Natural killer cell treated with Interleukin-12 subunit alpha and Interleukin-12 subunit beta and Interleukin-15 and Interleukin-18, amount 100 ng/mL, for 72 hours (primary cell): ENCODE measurements at places on chromosomes 2 and 18.

- no peak overlapping the region for H3K27ac ChIP-seq
- no peaks in the 10 kb centered on the region for H3K36me3 ChIP-seq
- H3K27me3 ChIP-seq: peaks cover 42% of the 10 kb centered on the region
- DNase-seq: no peak
Observed at GRCh38 chr2:170255971-170256370, 78.0 kb downstream of the MYO3B start.

DNA sequence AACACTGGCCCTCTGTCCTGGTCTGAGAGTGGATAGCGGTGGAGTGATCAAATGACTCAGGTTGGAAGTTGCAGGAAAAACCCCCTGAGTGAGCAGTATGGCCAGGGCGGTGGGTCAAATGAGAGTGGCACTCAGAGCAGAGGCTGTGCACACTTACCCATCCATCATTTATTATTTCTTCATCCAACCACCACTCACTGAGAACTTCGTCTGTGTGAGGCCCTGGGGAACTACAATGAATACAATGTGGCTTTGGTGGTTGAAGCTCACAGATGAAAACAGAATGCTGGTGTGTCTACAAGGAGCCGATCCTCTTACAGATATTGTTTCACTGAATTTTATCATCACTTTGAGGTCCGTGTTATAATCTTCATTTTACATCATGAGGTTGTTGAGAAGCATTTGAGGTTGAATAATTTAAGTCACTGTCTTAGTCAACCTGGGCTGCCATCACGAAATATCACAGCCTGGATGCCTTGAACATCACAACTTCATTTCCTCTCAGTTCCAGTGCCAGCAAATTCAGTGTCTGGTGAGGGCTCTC is 73.4 kb upstream of the ID2 start:
- peaks cover 29% of the 10 kb centered on the region for H3K4me1 ChIP-seq
- DNase-seq: no peak
- peak overlapping the region; percentile 53 for H3K4me3 ChIP-seq
- peak overlapping the region; percentile 75 for H3K27ac ChIP-seq
- no peaks in the 10 kb centered on the region for H3K27me3 ChIP-seq

DNA sequence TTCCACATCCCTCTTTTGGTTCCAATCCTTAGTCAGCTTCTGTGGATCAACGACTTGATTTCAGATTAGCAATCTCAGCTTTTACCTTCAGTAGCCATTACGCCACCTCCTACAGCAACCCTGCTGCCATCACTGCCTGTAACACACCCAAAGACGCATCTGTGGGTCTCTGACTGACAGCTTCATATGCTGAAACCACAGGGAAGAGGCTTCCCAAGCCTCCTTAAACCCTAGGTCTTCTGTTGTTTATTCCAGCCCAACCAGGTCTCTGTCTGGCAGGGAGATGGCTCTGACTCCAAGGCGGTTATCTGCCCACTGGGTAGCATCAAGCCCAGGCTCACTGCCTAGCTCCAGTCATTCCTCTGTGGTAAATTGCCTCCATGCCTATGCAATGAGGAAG is 28.6 kb upstream of the TRIB2 start:
- no peak overlapping the region for H3K27ac ChIP-seq
- DNase-seq: no peak
- H3K4me3 ChIP-seq: no peak overlapping the region
- peaks cover 12% of the 10 kb centered on the region for H3K27me3 ChIP-seq
- no peaks in the 10 kb centered on the region for H3K4me1 ChIP-seq

- H3K4me3 ChIP-seq: no peak overlapping the region
- peaks cover 6% of the 10 kb centered on the region for H3K36me3 ChIP-seq
- H3K4me1 ChIP-seq: peaks cover 6% of the 10 kb centered on the region
- no peak for DNase-seq
Observed at GRCh38 chr2:36059691-36060090, 295.9 kb upstream of the CRIM1 start.

GRCh38 chr2:16102976-16103380 is 162.6 kb downstream of the MYCN start:
- no peak overlapping the region for H3K4me3 ChIP-seq
- no peaks in the 10 kb centered on the region for H3K36me3 ChIP-seq
- DNase-seq: no peak
- H3K27me3 ChIP-seq: no peaks in the 10 kb centered on the region

- no peak overlapping the region for H3K27ac ChIP-seq
- H3K27me3 ChIP-seq: peaks cover 10% of the 10 kb centered on the region
- peaks cover 5% of the 10 kb centered on the region for H3K36me3 ChIP-seq
Observed at GRCh38 chr2:133265432-133265949, 302.8 kb downstream of the NCKAP5 start.

DNA sequence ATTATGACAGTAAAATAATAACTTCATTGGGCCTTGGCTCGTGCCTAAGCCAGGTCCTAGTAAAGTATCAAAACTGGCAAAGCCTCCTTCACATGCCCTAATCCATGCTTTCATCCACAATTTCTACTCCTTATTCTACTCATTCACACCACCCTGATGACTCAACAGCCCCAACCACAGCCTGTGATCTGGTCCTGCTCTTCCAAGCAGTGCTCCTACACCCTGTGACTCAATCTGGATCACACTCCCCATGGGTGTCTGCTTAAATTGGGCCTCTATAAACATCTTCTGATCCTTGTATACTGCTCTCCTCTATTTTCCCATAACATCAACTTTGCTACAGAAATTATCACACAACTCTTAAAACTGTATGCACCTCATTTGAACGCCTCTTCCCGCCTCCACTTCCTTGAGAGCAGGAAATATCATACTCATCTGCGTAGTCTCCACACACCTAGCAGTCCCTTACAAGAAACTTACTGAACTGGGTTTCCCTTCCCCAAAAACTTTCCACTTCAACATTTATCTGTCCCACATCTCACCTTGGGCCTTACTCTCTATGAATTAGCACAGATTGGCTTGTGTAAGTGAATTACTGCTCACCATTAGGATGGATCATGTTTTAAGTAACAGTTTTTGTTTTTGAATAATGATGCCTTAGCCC is 15.9 kb downstream of the GTF3C3 start:
- H3K27me3 ChIP-seq: no peaks in the 10 kb centered on the region
- no peak for DNase-seq
- H3K4me3 ChIP-seq: peak overlapping the region; percentile 28
- peak overlapping the region; percentile 47 for H3K27ac ChIP-seq

DNA sequence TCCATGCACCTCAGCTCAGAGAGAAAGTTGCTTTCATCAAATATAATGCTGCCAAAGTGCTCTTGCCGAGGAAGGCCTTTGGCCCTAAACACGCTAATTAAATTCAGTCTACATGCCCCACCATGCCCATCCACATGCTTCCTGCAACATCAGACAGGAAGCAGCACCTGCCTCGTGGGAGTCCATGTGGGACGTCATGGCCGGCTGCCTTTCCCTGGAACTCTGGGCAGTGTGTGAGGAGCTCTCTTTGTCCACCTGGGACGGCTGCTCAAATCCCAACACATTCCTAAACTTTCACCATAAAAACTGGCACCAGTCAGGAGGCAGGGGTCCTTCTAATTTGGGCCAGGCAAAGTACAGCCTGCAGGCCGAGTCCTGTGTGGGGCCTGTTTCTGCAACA is 23.1 kb downstream of the FAM178B start:
- no peaks in the 10 kb centered on the region for H3K36me3 ChIP-seq
- no peaks in the 10 kb centered on the region for H3K27me3 ChIP-seq
- peaks cover 14% of the 10 kb centered on the region for H3K4me1 ChIP-seq
- no peak overlapping the region for H3K27ac ChIP-seq
- peak overlapping the region; percentile 47 for H3K4me3 ChIP-seq
- DNase-seq: no peak

DNA sequence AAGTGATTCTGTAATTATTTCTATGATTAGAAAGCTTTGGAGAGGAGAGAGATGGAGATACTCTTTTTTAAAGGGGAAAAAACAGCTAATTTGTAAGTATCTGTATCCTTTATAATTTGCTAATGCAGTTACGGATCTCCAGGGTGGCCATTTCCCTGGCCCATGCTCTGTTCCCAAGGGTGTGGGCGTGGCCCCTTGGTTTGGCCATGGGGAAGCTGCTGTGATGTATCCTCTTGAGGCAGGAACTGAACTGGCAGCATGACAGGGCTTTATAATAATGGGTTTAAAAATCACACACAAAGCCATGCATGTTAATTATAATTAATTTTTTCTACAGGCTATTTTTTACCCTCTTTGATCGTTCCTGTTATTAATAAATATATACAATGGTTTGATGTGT is 27.0 kb downstream of the TRAPPC12 start:
- H3K4me1 ChIP-seq: peaks cover 15% of the 10 kb centered on the region
- no peak for DNase-seq
- H3K27me3 ChIP-seq: no peaks in the 10 kb centered on the region
- peaks cover 4% of the 10 kb centered on the region for H3K36me3 ChIP-seq

DNA sequence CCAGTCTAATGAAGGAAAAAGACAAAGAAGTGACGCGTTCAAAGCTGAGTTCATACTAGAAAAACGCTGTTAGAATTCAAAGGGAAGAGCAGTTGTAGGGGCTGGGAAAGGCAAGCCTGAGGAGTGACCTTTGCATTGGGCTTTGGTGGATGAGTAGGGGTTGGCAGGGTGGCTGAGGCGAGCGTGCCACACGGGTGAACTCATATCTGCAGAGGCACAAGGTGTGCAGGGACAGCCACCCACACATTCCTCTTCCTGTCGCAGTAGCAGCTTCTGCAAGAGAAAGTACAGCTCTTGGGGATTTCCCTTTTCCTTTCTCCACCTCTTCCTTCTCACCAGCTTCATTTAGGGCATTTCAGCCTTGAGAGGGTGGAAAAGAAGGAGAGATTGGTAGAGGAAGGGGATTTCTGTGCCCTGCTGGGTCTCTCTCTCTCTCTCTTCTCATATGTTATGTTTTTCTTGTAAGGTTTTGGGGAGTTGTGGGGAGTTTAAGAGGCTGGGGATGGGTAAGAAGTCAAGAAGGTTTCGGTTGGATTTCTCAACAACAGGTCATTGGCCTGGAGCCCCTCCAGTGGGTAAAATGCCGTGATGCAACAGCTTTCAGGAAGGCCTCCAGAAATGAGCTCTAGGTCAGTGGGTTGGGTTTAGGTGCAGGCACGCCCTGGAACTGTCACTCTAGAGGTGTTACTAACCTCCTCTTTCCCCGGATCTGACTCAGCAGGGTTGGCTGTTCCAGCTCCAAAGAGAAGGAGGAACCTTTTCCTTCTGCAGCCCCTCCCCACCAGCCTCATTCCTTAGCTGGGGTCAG is 40.1 kb downstream of the ODC1 start:
- no peaks in the 10 kb centered on the region for H3K36me3 ChIP-seq
- DNase-seq: peak; percentile 83
- H3K27ac ChIP-seq: peak overlapping the region; percentile 58
- peaks cover 37% of the 10 kb centered on the region for H3K4me1 ChIP-seq
- peak overlapping the region; percentile 78 for H3K4me3 ChIP-seq

DNA sequence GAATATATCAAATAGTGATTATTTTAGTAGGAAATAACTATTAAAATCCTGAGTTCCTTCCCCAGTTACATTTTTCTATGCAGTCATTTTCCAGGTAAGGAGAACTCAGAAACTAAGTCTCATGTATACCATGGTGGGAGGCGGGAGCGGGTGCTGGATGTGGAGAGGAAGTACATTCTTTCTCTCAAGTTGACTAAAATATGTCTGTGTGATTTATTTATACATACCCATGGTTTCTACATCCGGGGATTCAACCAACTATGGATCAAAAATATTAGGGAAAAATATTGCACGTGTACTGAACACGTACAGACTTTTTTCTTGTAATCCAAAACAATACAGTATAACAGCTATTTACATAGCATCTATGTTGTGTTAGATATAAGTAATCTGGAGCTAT is 6.8 kb downstream of the ZCCHC2 start:
- H3K27ac ChIP-seq: no peak overlapping the region
- H3K27me3 ChIP-seq: no peaks in the 10 kb centered on the region
- DNase-seq: no peak
- peaks cover 22% of the 10 kb centered on the region for H3K36me3 ChIP-seq
- H3K4me3 ChIP-seq: no peak overlapping the region

- no peak for DNase-seq
- H3K27ac ChIP-seq: no peak overlapping the region
- no peaks in the 10 kb centered on the region for H3K27me3 ChIP-seq
Observed at GRCh38 chr2:156935616-156936015, 321.9 kb upstream of the GALNT5 start.

- peak overlapping the region; percentile 63 for H3K4me3 ChIP-seq
- no peak overlapping the region for H3K27ac ChIP-seq
- H3K36me3 ChIP-seq: no peaks in the 10 kb centered on the region
- H3K4me1 ChIP-seq: peaks cover 16% of the 10 kb centered on the region
- no peaks in the 10 kb centered on the region for H3K27me3 ChIP-seq
Observed at GRCh38 chr2:165877565-165878550, 75.7 kb downstream of the TTC21B start.

GRCh38 chr2:28231110-28231631 is 161.5 kb upstream of the FOSL2 start:
- H3K27me3 ChIP-seq: no peaks in the 10 kb centered on the region
- no peak overlapping the region for H3K4me3 ChIP-seq
- H3K27ac ChIP-seq: no peak overlapping the region
- H3K4me1 ChIP-seq: peaks cover 10% of the 10 kb centered on the region
- no peaks in the 10 kb centered on the region for H3K36me3 ChIP-seq
- no peak for DNase-seq

GRCh38 chr2:174341293-174341994 is 6.7 kb downstream of the SP9 start:
- peaks cover 67% of the 10 kb centered on the region for H3K27me3 ChIP-seq
- peaks cover 4% of the 10 kb centered on the region for H3K36me3 ChIP-seq
- DNase-seq: peak; percentile 85
- peak overlapping the region; percentile 68 for H3K27ac ChIP-seq
- peak overlapping the region; percentile 64 for H3K4me3 ChIP-seq
- peaks cover 40% of the 10 kb centered on the region for H3K4me1 ChIP-seq

GRCh38 chr18:60541661-60542060 is 169.1 kb upstream of the MC4R start:
- H3K36me3 ChIP-seq: no peaks in the 10 kb centered on the region
- H3K4me1 ChIP-seq: no peaks in the 10 kb centered on the region
- H3K27ac ChIP-seq: no peak overlapping the region
- DNase-seq: no peak

DNA sequence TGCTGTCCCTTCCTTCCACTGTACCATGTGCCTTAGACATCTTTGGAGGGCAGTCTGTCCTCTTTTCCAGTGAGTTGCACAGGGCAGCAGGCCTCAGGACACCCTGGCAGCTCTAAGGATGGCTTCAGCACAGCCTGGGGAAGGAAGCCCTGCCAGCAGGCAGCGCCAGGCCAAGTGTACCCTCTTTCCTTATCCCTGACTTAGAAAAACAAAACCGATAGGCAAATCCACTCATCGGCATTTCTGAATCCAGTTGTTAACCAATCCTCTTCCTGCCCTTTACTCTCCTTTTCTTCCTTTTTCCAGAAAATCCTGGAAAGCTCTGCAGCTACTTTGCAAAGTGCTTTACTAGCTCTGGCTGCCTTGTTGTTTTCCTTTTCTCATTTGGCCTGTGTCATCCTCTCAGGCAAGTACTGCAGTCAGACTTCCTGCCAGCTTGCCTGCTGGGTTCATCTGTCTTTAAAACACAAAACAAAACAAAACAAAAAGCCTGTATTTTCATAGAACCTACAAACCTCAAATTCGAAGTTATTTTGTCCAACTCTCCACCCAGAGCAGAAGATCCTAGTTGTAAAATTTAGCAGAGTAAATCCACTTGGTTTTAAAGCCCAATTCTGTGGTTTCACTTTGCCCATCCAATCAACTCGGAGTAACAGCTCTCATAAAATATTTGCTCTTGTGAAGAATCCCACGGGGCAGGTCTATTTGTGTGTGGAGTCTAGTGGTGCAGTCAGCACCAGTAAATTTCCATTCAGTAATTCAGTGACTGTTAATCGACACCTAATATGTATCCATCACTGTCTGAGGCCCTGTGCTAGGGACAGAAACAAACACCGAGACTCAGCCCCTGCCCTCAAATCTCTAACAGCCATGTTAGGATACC is 45.2 kb downstream of the PCBP1 start:
- no peak for DNase-seq
- H3K27ac ChIP-seq: peak overlapping the region; percentile 99
- no peaks in the 10 kb centered on the region for H3K27me3 ChIP-seq
- no peaks in the 10 kb centered on the region for H3K36me3 ChIP-seq
